ENCODE measurements at places on chromosomes 16 and 17.
A peak's percentile ranks its signal among the peaks of the same experiment; 100 is the strongest.

- H3K27ac ChIP-seq = no peak overlapping the region
- no peaks in the 10 kb centered on the region for H3K4me1 ChIP-seq
- H3K36me3 ChIP-seq = 0 out of 2 replicates have a peak, but pooled peaks cover 2% of the 10 kb centered on the region
- DNase-seq = no peak
- no peak overlapping the region for H3K4me3 ChIP-seq
- no peaks in the 10 kb centered on the region for H3K27me3 ChIP-seq
These were observed 28.9 kb upstream of the CDH15 start for GRCh38 chr16:89142474-89143195.

GRCh38 chr17:58702708-58703107 lies 10.3 kb downstream of the RAD51C start:
- no peak overlapping the region for H3K27ac ChIP-seq
- no peak overlapping the region for H3K4me3 ChIP-seq
- H3K27me3 ChIP-seq = no peaks in the 10 kb centered on the region
- no peak for DNase-seq

DNA sequence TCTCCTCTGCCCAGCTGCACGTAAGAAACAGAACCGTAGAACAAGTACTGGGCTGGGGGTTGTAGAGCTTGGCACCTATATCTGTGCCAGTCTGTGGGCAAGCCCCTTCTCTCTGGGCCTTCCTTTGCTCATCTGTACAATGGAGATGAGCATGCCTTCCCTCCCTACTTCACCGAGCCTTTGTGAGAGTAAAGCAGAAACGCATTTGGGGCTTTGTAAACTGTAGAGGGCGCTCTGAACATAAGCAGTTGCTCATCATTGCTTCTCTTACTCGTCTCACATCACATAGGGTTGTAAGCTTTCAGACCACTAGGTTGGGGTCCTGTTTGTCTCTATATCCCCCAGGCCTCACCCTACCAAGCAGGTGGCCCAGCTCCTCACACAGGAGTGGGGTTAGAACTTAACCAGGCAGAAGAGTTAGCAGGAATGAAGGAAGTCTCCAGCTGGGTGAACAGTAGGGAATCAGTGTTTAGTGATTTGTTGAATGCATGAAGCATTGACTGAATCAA lies 15.1 kb downstream of the SAMD14 start:
- peaks cover 14% of the 10 kb centered on the region for H3K27me3 ChIP-seq
- no peaks in the 10 kb centered on the region for H3K36me3 ChIP-seq
- peaks cover 6% of the 10 kb centered on the region for H3K4me1 ChIP-seq
- H3K27ac ChIP-seq = no peak overlapping the region
- DNase-seq = peak; percentile 66

- no peak overlapping the region for H3K27ac ChIP-seq
- H3K4me3 ChIP-seq = no peak overlapping the region
- no peaks in the 10 kb centered on the region for H3K4me1 ChIP-seq
- no peak for DNase-seq
- H3K27me3 ChIP-seq = no peaks in the 10 kb centered on the region
These were observed 12.5 kb downstream of the ABCA5 start for GRCh38 chr17:69314246-69315065.

Data from H1 (cell line).